ENCODE measurements at places on chromosomes 3 and 15.

DNA sequence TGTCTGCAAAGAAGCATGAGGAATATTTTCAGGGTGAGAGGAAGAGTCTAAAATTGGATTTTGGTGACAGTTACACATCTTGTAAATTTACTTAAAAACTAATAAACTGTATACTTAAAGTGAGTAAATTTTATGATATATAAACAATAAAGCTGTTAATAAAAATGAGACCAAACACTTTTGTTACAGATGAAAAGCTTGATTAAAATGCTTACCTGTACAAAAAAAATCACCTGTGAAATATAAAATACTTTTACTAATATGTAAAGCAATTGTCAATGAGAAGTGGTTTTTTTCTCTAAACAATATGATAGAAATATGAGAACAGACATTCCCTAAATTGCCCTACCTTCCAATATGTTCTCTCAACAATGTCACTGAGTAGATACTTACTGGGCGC lies 27.2 kb upstream of the CPB1 start:
- no peak for DNase-seq

GRCh38 chr3:155131104-155131503 lies 51.0 kb downstream of the MME start:
- DNase-seq, result peak; percentile 87

DNA sequence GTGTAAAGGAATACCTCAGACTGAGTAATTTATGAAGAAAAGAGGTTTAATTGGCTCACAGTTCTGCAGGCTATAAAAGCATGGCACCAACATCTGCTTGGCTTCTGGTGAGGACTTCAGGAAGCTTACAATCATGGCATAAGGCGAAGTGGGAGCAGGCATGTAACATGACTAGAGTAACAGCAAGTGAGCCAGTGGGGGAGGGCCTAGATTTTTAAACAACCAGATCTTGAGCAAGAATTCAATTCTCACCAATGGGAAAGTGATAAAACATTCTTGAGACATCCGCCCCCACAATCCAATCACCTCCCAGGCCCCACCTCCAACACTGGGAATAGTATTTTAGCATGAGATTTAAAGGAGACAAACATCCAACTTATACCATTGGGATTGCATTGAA lies 44.2 kb upstream of the BCL2A1 start:
- DNase-seq, result no peak

DNA sequence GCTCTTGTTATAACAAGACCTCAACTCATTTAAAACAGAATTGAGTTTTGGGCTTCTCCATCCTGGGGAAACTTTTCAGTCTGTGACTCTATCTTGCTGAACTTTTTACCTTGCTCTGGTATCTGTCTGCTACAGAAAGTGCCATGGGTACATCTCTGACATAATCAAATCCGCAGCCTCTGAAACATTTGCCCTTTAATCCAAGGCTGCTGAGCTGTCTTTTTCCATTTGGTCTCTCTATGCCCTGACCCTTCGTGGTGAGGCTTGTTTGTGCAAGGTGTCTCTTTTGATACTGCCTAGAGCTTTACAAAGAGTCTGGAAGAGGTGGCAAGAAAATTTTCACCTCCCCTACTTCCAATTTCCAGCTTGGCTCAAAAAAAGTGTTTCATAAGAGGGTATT lies 11.3 kb downstream of the TMEM108 start:
- DNase-seq, result peak; percentile 16

DNA sequence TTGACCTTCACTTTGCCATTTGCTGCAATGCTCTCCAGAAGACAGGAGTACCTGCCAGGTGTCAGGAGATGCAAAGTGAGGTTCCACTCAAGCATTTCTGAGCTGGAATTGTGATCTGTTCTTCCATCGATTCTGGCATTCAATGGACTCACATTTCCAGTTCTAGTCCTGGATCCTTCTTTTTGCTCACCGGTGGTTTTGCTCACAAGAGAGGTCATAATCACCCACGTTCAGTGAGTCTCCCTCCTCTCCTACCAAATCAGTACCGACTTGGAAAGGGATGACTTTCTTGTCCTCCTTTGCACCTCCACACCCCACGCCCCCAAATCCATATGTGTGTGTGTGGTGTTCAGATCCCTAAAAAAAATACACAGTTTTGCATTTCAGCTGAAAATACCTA lies 206.7 kb upstream of the IGF1R start:
- no peak for DNase-seq

GRCh38 chr15:46961795-46962194 lies 755.5 kb upstream of the SEMA6D start:
- no peak for DNase-seq

DNA sequence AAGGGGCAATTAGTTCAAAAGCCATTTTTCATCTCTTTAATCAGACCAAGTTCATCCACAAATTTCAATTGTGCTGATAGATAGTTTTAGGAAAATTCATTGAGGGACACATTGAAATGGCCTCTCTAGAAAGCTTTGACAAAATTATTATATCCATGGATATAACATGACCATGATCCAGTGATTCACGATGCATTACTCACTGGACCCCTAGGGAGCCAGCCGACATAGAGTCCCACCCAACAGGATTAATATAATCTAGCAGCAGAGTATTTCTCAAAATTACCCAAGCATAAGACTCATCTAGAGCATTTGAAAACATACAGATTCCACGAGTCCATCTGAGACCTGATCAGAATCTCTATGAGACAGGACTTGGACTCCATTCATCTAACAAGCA lies 100.3 kb downstream of the FRMD5 start:
- DNase-seq, result peak; percentile 81

GRCh38 chr3:105345156-105345555 lies 21.6 kb upstream of the ALCAM start:
- DNase-seq, result no peak

DNA sequence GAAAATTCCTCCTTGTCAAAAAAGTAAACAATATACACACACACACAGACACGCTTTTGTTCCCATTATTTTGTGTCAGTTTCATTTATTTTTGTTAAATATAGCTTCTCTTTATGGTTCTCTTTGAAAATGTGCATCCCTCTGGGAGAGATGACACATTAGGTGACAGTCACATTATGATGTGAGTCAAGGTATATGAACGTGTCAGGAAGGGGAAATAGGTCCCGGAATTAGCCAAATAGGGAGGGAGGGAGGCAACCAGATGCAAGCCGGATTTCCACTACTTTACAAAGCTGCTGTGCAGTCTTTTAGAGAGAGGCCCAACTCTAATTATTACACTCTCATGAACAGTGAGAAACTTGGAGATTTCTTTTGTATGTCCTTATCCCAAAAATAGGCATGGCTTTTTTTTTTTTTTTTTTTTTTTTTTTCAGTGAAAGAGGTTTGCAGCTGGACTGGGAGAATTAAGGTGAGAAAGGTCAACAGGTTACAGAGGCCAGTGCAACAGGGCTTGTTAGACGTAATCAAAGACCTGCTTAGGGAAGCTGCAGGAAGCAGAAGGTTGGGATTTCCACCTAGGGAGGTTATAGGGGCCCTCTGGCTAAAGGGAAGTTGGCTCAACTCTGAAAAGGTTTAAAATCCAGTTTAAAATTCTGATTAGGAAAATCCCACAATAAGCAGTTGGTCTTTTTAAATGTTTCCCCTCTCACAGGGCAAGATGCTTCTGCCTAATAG lies 240.5 kb upstream of the UBE2E1 start:
- no peak for DNase-seq

DNA sequence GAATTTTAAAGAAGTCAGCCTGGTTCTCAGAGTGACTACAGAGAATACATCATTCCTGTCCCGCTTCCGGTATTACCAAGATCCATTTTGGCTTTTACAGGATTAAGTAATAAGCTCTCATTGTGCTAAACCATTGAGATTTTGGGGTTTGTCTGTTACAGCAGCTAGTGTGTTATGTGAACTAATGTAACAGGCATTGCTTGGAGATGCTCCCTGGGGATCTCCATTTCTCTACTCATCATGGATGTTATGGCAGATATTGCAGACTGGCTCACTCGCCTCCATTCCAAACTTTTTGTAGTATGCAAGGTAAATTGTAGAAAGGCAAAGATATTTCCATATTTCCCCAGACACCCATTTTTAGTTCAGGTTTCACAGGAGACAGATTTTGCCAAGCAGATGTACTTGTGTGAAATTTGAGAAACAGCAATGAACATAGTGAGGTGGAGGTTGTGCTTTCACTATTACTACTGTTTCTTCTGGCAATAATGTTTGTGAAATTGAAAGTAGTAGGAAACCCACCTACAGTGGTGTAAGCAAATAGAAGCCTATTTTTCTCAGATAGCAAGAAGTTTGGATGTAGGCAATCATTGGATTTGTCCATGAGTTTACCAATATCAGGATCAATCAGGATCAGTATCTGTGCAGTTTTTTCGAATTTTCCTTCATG lies 177.1 kb upstream of the GALNT15 start:
- DNase-seq, result no peak

- no peak for DNase-seq
Measured at GRCh38 chr15:29747837-29748417, 74.3 kb downstream of the TJP1 start.

DNA sequence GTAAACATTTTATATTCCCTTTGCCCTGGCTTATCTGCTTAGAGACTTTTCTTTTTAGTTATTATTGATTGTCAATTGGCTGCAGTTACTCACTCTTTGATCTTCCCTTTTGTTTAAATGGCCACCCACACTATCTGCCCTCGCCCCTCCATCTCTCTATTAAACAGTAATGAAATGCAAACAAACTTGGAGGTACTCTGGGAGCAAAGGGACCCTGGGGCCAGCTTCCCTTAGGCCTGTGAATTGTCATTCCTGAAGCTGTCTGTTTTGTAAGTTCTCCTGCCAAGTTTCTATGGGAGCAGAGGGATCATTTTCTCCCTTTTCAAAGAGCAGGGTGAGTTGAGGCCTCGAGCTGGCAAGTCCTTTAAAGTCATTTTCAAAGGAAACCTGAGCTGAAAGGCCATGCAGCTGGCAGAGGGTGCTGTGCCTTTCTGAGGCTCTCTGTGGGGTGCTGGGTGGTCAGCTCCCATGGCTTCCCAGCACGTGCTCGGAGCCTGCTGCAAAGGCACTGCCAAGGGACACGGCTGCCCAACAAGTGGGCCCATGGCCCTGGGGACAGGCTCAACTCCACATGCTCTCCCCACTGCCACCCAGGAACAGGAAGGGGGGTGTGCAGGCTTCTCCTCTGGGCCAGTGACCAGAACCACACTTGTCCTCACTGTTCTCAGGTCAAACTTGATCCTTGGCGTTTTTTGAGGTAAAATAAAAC lies 17.4 kb upstream of the RTP2 start:
- DNase-seq, result no peak

DNA sequence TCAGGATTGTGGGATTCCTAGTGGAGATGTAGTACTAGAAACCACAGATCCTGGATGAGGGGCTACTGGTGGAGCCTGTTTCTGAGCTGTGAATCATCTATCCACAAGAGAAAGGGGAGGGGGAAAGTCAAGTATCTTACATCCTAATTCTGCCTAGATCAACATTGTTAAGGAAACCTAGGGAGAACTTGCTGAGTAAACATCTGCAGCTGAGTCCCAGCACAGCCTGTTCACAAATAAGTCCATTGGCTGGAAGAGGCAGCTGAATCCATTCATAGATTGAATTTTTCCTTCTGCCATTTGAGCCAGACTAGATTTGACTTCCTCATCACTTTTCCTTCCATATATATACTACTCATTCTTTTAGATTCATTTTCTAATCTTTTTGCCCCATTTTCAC lies 460.5 kb downstream of the TUSC7 start:
- no peak for DNase-seq

- DNase-seq, result no peak
Measured at GRCh38 chr3:188400494-188401243, 246.7 kb downstream of the LPP start.

GRCh38 chr3:88816445-88816844 lies 291.0 kb upstream of the EPHA3 start:
- DNase-seq, result no peak

DNA sequence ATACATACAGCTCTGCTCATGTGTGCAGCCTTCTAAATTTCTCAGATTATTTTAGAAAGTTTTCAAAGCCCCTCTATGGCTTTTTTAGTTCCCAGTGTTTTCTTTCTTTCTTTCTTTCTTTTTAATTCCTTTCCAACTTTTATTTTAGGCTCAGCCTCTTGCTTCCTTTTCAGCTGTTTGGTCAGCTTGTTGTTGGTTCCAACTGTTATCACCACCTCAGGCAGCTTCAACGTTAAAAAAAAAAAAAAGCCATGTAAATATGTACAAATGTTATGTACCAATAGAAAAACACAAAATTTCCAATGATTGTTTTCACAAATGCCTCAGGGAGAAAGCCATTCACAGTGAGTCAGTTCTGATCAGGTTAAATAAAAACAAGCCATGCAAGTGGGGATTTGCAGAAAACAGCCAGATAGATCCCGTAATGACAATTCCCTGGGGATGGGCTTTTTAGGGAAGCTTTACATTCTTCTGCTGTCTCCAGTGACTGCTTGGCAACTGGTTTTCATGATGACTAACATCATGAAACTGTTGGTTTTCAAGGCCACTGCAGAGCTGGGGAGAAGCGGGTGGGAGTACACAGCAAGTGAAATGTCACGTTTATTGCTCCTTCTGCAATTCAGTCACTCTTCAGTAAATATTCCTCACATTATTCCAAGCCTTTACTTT lies 908.4 kb downstream of the EPHA3 start:
- peak; percentile 92 for DNase-seq

DNA sequence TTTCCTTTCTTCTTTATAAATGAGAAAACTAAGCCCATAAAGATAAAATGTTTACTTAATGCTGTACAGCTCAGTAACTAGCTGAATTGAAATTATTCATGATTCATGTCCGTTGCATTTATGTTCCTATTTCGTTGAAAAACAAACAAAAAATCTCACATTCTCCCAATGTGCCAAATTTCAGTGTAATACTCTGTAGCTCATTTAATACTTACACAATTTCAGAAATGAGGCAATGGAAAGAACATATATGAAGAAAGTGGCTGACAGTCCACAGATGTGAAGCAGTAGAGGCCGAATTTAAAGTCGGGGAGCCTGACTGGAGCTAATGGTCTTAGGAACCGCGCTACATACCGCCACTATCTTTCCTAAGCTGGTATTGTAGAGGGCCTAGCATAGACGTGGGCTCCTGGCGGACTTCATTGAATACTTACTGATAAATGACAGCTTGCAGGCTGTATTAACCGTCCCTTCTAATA lies 651 bp downstream of the PLSCR2 start:
- no peak for DNase-seq

DNA sequence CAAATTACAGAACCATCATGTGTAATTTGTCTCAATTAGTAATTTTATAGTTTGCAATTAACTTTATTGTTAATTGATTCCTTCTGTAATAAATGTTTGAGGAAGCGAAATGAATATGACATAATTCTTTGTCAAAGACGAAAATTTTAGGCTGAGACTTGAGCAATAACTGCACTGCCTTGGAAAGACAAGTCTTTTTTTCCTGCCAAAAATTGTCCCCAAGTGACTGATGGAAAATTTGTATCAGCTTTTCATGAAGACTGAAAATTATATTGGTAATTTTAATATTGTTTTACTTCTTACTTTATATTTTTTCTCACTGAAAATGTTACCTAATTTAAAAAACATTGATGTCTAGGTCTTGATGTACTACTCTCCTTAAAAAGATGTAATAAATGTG lies 622.6 kb downstream of the NLGN1 start:
- no peak for DNase-seq

DNA sequence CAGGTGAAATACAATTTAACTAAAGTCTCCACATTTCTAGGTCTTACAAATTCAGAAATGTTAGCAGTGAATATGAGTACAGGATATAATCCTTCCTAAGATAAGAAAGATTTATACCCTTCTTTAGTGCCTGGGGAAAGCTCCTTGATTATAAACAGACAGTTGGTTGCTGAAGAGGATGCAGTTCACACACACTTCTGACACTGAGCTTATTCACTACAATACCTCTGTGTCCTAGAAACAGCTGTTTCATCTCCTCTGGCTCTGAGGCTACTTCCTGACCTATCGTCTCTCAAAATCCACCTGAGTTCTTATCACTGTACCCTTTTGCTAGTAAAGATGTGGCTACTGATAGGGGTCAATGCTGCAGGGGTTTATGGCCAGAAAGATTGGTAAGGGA lies 57.1 kb downstream of the TP63 start:
- DNase-seq, result no peak

All from brain microvascular endothelial cell (primary cell).